ENCODE measurements at places on chromosomes 7 and 10. TPM values are rescaled to one million over a fixed set of nuclear protein-coding genes. Genes with fewer than 3 reads are reported as not detected.

The VWA2 gene
- total RNA-seq, result 0.22 TPM

The UNCX gene
- total RNA-seq, result not detected

DNA sequence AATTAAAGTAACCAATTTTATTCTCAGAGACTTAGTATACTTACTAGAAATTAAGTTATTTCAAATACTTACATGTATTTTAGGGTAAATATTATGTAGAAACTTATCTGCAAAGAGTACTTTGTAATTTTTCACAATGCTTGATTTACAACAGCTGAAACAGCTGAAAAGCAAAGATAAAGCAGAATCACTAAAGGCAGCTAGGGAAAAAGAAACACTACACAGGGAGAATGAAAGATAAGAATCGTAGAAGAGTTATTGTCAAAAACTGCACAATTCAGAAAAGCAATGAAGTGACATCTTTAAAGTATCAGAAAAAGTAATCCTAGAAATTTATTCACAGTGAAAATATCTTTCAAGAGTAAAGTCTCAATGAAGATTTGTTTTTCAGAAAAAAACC lies 69.7 kb upstream of the ZNF804B start:
- no peak for DNase-seq

DNA sequence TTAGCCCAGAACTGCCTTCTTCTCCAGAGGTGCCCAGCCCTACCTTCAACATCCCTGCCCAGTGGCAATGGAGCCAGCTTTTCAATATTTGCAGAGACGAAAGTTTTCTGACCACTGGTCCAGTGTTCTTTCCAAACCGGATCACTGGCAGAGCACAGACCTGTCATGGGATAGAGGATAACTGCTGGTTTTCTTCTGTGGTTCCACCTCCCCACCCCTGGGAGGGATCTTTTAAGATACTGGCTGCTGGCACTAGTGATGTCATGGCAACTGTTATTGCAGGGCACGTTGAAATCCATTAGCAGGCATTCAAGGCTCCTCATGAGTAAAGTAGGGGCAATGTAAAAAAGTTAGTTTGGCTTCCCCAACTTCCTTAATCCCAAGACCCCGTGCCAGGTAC lies 387.1 kb downstream of the LRMDA start:
- no peak for DNase-seq

The PDAP1 gene
- 65.4 TPM for total RNA-seq

The PSTK gene
- 6.1 TPM for total RNA-seq

- no peak for DNase-seq
These were observed 310.6 kb downstream of the HDAC9 start for GRCh38 chr7:18806177-18806576.

The SVIL gene
- total RNA-seq, result 25.9 TPM

DNA sequence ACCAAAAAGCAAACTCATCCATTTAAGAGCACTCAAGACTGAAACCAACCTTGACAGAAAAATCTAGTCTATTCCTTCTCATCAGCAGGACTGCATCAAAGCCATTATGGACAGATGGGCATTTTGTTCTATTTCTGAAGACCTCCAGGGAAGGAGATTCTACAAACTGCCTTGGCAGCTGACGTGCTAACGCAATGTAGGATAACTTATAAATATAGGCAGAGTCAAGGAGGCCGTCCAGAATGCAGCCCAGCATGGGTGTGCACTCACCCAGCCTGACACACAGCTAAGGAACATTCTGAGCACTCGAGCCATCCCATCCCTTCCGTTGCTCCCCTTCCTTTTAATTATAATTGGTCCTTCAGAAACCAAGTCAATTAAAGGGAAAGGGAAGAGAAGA lies 25.3 kb upstream of the NEBL start:
- no peak for DNase-seq

DNA sequence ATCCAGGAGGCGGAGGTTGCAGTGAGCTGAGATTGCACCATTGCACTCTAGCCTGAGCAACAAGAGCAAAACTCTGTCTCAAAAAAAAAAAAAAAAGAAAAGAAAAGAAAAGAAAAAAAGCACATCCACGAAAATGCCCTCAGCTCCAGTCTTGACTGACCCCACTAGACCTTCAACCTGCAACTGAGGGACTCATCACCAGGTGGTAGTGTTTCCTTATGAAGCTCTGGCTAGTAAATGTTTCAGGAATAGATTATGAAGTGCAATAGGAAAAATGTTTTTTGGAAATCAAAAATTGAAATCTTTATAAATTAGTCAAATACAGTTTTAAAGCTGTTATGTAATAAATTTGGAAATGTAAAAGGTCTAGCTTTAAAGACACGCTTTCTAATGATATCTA lies 22.4 kb downstream of the TLL2 start:
- DNase-seq, result no peak

DNA sequence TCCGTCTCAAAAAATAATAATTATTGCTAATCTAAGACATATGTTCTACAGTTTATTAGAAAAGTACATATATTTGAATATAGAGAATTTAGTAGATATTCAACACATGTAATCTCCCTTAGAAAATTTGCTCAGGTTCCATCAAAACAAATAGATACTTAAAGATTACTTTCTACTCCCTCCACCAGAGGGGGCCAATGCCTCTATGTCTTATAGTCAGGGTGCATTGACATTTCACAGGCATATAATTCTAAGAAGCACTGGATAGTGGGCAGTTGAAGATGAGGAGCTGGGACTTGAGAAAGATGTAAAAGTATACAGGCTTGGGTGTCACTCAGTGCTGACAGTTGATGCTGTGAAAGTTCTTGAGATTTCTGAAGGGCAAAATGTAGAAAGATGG lies 301.6 kb upstream of the HPS1 start:
- no peak for DNase-seq

- no peak for DNase-seq
These were observed 77.4 kb upstream of the PRR15 start for GRCh38 chr7:29486191-29486700.

GRCh38 chr10:118873738-118874105 lies 119.0 kb upstream of the CACUL1 start:
- no peak for DNase-seq

DNA sequence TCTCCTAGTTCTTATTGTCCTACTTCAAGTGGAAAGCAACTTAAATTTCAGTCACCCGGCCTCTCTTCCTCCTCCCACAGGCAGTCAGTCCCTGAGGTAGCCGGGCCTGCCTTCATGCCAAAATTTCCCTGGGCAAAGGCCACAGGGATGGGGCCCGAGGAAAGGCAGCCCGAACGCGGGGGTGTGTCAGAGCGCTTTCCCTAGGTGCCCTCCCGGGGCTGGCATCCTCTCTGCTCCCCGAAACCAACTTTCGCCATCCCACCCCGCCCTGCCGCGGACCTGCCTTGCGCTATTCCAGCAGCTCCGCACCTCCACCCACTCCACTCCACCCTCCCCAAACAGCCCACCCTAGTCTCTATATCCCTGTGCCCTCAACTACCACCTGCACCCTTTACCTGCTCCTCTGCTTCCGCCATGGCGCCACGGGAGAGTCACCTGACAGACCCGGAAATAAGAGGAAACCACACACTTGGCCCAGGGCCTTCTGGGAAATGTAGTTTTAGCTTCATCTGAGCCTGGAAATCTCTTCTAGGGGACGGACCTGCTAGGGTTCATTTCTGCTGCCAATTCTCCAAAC lies at the start of gene VPS41:
Gene VPS41 (minus strand): TSS at position 433 of the 577 bp plus-strand sequence. CDS start 17 bp downstream, at position 416.
- peak; percentile 52 for DNase-seq

The PILRA gene
- 27.3 TPM for total RNA-seq

The SPDYE6 gene
- total RNA-seq, result not detected

DNA sequence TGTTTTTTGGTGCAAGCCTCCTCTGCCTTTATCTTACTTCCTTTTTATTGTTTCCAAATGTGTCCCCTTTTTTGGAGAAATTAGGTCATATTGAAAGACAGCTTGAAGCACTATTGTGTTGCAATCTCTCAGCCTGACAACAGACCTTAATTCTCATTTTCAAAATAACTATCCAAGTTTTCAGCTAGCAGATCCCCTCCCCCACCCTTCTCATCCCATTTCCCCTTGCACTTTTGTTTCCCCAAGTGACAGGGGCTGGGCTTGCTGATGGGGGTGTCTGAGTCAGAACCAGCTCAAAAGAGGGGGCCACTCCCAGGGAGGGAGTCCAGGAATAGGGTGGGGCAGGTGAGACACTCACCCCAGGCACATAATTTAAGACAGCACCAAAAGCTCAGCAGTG lies 75.3 kb downstream of the MKI67 start:
- DNase-seq, result peak; percentile 55

GRCh38 chr7:81383846-81384245 lies 386.0 kb downstream of the HGF start:
- no peak for DNase-seq

The ACBD7 gene
- 4.6 TPM for total RNA-seq

The ABHD11 gene
- 8.7 TPM for total RNA-seq

The KNDC1 gene
- 3.7 TPM for total RNA-seq

The FRMD4A gene
- total RNA-seq, result 39.8 TPM

The CRYGN gene
- not detected for total RNA-seq

The SUN1 gene
- 244 TPM for total RNA-seq

DNA sequence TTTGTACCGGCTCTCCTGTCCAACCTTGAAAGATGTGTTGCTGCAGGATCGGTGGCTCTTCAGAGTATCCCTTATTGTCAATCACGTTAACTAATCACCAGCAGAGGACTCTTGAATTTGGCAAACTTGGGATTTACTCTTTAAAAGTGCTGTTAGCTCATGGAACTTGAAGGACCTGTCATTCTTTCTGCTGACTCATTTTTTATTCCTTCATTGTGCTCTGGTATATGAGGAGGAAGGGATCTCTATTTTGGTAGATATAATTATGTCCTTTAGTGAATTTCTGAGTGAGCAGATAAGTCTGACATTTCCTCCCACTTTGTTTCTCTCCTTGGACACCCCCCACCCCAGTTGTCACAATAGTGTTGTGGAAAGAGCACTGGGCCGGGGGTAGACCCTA lies 175.1 kb upstream of the HDAC9 start:
- DNase-seq, result no peak

The AKR1E2 gene
- 24.3 TPM for total RNA-seq

- DNase-seq, result no peak
These were observed 371.2 kb upstream of the LRRN3 start for GRCh38 chr7:110719741-110720140.

DNA sequence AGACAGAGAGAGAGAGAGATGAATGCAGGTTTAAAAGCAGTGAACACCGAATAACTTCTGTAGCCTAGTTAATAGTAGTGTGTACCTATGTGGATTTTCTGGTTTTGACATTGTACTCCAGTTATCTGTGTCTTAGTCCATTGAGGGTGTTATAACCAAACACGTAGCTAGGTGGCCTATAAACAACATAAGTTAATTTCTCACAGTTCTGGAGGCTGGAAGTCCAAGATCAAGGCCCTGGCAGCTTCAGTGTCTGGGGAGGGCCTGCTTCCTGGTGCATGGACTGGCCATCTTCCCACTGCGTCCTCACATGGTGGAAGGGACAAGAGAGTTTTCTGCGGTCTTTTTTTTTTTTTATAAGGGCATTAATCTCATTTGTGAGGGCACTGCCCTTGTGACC lies 23.5 kb downstream of the AOC1 start:
- no peak for DNase-seq

DNA sequence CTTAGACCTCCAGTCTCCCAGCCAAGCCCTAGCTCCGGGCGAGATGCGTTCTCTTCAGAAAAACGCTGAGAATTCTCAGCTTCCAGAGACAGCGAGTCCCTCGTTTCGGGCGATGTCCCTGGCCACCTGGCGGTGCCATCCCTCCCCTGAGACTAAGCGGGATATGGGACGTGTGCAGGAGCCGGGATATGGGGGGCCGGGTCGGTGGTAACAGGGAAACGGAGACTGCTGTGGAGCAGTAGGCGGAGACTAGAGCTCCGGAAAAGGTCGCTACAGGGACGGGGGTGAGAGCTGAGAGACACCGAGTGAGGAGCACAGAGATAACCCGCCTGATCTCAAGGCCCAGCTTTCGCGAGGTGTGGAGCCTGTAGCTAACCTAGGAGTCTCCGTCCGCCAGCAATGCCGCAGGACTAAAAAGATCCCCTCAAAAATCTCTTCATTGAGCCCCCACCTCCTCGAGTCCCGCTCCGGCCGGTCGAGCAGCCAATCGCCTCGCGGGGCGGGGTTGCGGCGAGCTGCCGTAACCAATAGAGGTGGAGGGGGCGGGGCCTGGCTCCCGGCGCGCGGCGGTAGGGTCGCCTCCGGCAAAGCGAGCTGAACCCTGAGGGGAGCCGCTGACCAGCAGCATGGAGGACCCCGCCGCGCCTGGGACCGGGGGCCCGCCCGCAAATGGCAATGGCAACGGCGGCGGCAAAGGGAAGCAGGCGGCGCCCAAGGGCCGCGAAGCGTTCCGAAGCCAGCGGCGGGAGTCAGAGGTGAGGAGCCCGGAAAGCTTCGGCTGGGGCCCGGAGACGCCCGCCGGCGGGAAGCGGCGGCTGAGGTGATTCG lies at the start of gene STRIP2:
Gene STRIP2 (plus strand): TSS at position 586 of the 828 bp plus-strand sequence. CDS start 41 bp downstream, at position 627.
- peak; percentile 89 for DNase-seq

The CCZ1B gene
- 136 TPM for total RNA-seq

DNA sequence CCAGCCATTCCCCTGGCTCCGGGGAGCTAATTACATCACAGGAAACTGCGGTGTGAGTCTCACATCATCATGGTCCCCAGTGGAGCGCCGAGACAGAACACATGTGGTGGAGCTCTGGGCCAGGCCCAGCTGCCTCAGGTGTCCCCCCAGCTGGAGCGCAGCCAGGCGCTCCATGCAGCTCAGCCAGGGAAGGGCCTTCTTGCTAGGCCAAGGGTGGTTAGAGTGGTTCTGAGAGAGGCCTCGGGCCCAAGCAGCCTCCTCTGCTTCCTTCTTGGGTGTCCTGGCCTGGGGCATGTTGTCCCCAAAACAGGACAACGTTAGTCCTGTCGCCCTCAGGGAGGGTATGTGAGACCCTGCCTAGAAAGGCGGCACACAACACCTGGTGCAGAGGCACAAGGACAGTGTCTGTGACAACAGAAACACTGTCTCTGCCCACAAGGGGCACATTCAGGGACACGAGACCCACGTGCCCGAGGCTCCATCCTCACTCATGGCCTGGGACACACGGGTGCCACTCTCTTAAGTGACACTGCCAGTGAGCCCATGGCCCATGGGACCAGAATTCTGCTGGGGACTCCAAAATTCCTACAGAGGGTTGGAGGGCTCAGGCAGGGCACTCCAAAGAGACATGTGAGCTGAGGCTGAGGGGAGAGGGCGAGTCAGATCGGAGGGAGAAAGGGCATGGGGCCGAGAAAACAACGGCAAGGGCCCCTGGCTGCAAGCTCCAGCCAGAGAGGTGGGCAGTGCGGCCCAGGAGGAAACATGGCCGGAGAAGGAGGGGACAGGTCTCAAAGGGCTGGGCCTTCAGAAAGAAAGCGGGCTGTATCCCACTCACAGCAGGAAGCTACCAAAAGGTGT lies 37.0 kb upstream of the RET start:
- DNase-seq, result no peak

GRCh38 chr7:36148422-36149065 lies 4.5 kb upstream of the EEPD1 start:
- DNase-seq, result no peak

- no peak for DNase-seq
These were observed 11.3 kb downstream of the GRB10 start for GRCh38 chr7:50771120-50772002.

- DNase-seq, result peak; percentile 86
These were observed 44.5 kb downstream of the ICA1 start for GRCh38 chr7:8217200-8218068.

DNA sequence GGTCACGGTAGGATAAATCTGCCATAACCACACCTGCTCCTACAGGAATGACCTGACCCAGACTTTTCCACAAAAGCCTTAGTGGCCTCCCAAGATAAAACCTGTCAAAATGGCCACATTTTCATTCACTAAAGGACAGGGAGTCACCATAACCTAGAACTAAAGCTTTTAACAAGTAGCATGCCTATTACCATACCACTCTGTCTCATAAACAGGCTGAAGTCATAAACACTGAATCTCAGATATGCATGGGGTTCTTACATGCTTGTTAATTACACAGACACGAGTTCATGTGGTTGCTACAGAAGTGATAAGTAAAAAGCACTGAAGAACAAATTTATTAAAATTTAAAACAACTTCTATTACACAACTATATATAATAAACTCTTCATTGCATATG lies 56.0 kb downstream of the HIPK2 start:
- no peak for DNase-seq
